Stimulated activated CD4-positive, alpha-beta T cell treated with anti-CD3 and anti-CD28 coated beads, Interleukin-12 subunit alpha, Interleukin-12 subunit beta, amount 100 ng/mL, for 48 hours (primary cell): ENCODE measurements at places on chromosomes 2 and 18.

DNA sequence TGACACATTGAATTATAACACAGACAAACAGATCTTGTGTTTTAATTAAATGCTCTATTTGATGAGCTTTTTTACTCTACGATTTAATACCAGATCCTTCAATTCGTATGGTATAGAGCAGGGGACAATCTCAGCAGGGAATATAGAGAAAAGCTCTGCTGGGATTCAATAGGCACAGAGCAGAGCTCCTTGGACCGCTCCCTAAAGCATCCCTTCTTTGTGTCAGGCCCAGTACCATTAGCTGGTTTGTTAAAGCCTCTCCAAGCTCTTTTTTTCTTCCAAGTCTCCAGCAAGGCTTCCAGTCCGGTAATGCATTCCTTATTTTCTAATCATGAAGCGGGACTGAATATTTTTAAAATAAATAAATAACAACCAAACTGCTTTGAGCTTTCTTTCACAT is 466.0 kb downstream of the NR4A2 start:
- DNase-seq, result no peak

DNA sequence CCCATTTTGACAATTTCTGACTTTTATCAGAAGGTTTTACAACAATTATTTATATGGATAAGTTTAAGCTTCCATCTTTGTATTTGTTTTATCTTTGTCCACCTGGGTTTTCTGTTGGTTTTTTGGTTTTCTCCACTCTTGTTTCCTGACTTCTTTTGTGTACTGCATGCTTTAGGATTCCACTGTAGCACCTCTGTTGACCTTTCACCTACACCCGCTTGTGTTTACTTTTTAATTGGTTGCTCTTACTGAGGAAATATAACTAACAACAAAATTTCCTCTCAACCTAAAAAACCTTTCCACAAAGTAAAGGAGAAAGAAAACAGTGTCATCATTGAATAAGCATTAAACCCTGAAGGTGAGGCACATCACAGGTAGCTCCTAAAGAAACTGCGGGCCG is 39.8 kb upstream of the TTR start:
- DNase-seq, result no peak

DNA sequence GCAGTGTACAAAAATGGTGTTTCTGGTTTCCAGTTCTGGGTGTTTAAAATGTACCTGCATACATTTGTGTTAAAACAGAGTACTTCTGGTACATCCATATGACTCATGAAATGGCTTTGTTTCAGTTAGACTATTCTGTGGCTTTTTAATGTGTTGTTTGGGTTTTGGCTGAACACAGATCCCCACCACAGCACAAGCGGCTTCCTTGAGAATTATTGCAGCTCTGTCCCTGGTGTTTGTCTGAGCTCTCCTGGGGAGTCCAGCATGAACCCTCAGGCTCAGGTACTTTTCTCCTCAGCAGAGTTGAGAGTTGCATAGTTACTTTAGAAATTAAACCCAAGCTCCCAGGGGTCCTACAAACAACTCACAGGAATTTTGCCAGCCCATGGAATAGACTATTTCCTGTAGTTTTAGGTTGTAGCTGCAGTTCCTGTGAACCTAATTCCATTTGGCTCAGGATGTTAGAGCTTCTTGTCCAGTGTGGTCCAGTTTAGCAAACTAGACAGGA is 64.8 kb upstream of the EML6 start:
- no peak for DNase-seq

DNA sequence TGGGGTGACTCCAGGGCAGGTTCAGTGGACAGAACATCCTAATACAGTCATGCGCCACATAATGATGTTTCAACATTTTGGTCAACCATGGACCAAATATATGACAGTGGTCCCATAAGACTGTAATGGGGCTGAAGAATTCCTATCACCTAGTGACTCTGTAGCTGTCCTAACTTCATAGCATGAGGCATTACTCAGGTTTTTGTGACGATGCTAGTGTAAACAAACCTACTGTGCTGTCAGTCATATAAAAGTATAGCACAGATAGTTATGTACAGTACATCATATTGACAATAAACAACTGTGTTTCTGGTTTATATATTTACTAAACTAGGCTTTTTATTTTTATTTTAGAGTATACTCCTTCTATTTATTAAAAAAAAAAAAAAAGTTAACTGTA is 87.1 kb downstream of the CACNB4 start:
- no peak for DNase-seq

DNA sequence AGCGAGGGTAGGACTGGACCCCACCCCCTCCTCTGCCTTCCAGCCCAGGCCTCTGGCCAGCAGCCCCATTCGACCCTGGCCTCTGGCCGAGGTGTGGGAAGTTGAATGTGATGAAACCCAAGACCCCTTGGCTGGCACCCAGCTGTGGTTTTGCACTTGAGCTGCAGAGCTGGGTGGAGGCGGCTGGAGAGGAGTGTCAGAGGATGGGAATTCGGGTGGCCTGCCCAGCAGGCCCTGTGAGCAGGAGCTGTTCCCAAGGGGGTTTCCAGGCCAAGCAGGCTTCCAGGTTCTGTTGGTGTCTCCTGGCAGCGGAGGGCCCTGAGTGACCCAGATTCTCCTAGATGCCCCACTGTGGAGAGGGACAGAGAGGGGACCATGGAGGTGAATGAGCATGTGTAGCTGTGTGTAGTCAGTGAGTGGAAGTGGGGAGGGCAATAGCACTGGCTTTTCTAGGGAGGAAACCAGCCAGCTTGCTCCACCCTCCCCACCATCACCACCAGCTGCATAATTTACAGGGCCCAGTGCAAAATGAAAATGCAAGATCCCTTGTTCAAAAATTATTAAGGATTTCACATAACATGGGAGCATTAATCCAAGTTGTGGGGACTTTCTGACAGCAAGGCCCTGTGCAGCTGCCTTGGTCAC is 172.2 kb upstream of the HAAO start:
- no peak for DNase-seq

GRCh38 chr2:68345129-68345875 is 19.8 kb upstream of the PLEK start:
- no peak for DNase-seq

DNA sequence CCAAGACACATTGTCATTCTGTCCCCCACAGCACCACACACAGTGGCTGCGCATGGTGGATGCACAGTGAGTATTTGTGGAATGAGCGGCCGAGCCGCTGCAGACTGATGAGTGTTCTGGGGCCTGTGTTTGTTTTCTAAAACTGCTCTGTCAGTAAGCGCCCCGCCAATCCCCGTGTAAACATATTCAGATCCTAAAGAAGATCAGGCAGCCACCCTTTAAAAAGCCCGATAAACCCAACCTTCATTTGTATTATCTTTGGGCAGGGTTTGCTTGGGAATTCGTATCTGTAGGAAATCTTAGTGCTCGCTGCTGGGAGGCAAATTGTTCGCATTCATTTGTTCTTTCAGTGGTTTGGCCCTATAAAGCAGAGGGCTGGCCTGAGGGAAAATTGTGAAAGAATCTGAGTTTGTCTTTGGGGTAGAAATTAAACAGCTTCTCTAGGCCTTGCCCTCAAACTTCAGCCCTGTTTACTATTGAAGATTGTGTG is 68.6 kb downstream of the TGOLN2 start:
- DNase-seq, result no peak

- DNase-seq, result no peak
Observed at GRCh38 chr2:172079838-172080640, 5.3 kb upstream of the DLX1 start.

DNA sequence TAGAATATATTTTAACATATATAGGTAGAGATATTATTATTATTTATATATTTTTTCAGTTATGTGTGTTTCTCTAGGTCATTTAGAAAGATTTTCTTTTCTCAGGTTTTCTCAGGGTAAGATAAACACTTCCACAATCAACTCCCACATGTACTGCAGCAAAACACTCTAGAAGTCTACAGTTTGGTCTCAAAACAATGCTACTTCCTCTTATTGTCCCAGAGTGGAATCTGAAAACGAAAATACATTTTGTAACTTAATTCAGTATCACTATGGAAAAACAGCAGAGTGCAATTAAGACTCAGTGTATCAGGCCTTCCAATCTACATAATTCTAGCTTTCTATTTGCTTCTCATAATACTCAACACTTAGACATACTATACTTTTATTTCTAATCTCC is 190.1 kb upstream of the SLC35G4 start:
- no peak for DNase-seq

DNA sequence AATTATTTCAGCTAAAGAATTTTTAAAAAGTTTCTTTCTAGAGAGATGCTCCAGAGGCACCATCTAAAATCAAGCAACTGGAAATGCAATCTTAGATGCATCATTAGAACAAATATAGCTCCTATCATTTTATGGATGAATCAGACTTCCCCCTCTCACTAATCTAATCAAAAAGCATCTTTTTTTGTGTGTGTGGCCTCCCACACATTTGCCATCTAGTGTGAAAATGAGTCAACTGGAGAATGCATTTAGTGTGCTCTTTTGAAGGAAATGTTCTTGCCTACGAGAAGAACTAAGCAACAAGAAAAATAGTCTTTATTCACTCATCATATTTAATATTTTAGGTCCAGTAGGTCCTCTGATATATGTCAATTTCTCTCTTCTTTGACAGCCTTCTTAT is 39.5 kb upstream of the FIGN start:
- no peak for DNase-seq

GRCh38 chr2:20231598-20232026 is 6.7 kb upstream of the SDC1 start:
- DNase-seq, result no peak

GRCh38 chr2:104620801-104621200 is 233.1 kb upstream of the POU3F3 start:
- no peak for DNase-seq

DNA sequence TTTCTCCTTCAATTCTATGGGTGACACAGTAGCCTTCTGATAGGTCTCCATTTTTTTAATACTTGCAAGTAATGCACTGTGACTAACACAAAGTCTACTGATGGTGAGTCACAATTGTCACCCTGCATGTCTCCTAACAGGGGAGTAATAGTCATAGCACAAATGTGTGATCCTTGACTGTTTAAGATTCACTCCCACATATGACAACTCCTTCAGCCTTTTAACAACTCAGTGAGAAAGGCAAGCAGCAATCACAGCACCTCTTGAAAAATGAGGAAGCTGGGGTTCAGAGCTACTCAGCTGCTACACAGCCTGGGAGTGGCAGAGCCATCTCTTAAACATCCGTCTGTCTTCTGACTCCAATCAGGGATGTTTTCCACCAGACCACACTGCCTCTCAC is 63.8 kb downstream of the EHD3 start:
- no peak for DNase-seq

- DNase-seq, result no peak
Observed at GRCh38 chr2:105862843-105863242, 118.1 kb downstream of the NCK2 start.

- no peak for DNase-seq
Observed at GRCh38 chr2:161063946-161064306, 96.3 kb upstream of the TANK start.

DNA sequence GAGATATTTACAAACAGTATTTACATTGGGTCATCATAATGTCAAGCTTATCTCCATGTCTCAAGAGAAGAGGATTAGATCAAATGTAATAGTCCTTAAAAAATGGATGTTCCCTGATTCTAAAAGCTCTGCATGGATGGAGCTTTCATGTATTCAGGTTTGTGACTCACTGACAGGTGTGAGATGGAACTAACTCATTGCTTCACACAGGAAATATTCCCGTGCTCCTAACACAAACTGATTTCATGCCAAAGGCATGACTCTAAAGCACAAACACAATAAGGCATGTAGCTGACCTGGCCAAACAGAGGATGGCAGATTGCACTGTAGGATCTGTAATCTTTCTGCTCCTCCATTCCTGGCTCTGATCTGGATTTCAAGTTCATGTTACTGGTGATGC is 110.0 kb downstream of the ALK start:
- DNase-seq, result no peak

- DNase-seq, result no peak
Observed at GRCh38 chr2:215507136-215507535, 71.3 kb upstream of the FN1 start.

DNA sequence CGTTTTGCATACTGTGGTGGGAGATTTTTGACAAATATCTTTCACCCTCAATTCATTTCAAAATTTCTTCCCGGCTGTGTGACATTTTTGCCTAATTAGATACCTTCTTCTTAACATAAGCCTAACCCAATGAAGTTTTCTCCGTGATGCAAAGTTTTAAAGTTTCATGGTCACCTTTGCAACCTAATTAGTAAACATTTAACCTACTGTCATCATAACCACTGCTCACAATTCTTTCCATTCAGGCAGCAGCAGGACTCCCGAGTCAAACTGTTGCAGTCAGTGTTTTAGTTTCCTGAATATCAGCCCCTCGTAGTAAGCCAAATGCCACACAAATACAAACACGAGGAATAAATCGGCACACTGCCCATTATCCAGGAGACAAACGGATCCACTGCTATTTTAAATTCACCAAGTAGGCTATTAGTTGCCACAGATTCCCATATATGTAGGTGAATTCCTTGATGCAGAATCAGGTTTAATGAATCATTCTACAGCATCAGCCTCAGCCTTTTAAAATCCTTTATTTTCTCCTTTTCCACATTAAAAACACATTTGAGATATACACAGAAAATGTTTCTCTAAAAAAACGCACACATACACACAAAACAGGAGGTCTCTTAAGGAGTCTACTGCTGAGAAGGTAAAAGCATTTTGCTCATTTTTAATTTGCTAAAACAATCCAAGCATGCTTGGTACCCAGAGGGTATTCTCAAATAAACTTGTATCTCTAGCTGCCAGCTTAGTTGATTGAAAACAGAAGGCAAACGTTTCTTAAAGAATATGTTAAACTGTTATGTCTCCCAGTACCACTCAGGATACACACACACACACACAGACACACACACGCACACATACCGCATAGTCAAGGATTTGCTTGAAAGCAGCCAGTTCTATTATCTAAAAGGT is 106.5 kb upstream of the KCTD1 start:
- no peak for DNase-seq

DNA sequence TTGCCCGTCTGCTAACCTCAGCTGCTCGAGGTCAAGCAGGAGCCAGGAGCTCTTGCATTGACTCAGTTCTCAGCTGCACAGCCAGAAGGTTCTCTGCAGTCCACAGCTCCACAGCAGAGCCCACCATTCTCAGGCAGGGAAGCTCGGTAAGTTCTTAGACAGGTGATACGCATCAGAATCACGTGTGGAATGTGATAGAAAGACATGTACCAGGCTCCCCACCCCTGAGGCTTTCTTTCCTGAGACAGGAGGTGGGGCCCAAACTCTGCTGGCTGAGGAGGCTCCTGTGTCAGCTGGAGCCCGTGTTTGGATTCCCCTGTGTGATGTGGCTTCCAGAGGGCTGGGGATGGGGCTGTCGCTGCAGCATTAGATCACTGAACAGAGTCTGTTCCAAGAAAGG is 28.0 kb downstream of the DIPK1C start:
- no peak for DNase-seq

- DNase-seq, result no peak
Observed at GRCh38 chr18:6719910-6720683, 9.4 kb upstream of the ARHGAP28 start.

GRCh38 chr2:44894058-44894457 is 47.4 kb upstream of the SIX3 start:
- peak; percentile 1 for DNase-seq
